ENCODE measurements at places on chromosomes 2 and 18.
A peak's percentile ranks its signal among the peaks of the same experiment; 100 is the strongest.

DNA sequence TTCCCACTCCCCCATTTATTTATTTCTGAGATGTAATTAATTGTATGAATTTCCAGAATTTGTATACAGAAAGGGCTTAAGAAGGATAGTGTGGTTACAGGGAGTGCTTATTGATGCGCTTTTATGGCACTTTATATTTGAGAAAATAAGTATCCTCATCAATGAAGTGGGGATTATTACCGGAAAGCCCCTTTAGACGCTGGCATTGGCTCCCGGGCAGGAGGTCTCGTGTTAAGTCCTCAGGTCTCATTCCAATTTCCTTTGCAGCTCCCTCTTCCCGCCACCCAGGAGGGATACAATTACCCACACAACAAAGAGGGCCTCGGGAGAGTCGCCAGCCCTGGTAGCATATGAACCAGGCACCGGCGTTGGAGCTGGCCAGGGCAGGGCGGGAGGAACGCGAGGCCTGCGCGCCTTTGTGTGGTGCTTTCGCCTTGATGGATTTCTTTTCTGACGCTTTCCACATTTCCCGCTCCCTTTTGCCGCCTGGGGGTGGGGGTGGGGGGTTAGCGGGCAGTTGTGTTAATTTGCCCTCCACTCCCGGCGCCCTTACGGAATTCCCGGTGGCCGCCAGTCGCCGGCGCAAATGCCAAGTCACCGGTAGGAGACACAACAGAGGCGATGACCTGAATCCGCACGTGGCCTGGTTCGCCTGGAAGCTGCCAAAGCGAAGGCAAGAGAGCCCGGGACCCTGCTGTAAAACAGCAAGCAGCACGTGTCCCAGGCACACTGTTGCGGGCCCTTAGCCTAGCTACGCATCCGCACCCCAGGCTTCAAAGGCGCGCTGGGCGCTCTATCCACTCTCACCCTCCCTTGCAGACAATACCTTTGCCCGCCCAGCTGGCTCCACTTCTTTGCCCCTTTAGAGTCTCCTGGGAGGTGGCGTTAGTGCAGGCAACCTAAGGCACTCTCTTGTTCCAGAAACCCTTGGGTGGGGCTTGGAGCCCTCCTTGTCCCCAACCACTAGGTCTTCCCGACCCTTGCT lies 3.3 kb downstream of the GAD1 start:
- DNase-seq = no peak

DNA sequence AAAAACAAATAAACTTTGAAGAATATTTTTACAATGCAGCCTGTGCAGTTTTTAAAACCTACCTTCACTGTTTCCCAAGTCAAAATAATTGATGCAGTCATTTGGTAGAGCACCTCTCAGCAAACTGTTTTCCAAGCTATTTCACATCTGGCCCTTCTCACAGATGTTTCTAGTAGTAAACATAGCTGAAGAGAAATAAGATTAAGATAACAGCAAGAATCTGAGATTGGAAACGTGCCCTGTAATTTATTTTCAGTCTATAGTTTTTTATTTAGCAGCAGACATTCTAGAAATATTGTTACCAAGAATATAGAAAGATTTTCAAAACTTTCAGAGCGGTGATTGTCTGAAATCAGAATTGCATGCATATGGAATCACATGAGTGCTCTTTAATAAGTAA lies 440.2 kb downstream of the TRIB2 start:
- DNase-seq = no peak

GRCh38 chr2:181158427-181158826 lies 178.0 kb downstream of the UBE2E3 start:
- no peak for DNase-seq

DNA sequence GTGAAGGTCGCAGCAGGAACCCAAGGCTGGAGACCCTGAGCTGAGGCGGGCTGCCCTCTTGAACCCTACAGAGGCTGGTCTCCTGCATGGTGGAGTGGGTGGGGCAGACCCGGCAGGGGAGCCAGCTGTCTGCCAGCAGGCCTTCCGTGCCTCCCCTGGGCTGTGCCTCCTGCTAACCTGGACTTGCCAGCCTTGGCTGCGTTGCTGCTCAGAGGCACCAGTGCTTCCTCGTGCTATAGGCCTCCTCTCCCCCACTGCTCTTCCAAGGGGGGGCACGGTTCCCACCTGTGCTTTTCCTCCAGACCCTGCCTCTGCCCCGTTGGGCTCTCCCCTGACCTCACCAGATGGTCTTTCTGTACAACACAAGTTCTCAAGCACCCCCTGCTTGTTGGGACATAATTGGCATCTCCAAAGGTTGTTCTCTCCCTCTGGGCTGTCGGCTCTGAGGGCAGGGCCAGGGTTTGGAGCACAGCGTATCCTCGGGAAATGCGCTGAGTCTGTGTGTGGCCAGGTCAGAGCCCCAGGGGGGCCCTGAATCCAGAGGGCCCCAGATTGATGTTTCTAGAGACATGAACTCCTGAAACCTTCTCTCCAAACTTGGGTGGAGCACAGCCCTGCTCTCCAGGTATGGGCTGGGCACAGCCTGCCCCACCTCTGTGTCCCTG lies 6.7 kb downstream of the ARHGEF4 start:
- no peak for DNase-seq

DNA sequence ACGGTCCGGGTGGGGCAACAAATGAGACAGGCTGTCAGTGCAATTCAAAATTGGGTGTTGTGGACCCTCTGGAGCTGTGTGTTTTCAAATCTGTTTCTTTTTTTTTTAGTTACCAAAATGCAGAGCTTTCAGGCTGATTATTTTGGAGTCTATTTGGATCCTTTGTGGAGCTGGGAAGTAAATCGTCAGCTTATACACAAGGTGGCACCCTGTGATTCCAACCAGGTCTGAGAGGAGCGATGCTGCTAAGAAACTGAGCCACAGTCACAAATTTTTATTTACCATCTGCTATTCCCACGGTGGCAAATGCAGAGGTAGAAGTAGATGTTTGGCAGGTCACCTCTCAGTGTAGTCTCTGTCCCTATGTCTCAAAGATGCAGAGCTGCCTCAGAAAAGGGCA lies 3.8 kb upstream of the EPC2 start:
- peak; percentile 6 for DNase-seq

DNA sequence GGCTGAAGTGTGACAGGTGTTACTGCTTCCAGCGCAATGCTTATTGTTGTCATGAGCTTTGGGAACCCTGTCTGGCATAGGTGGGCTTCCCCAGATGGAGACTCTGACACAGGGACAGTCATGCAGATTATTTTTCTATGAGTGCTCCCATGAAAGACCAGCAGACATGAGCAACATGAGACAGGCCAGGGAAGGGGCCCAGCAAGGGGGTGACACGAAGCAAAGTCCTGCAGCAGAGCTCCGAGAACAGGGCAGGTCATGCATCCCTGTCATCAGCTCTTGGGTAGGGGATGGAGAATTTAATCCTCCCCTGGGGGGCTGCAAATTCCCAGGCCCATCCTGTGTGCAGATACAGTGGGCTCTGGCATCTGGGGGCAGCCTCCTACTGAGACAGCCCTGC lies 77.4 kb downstream of the CTAGE1 start:
- no peak for DNase-seq

- DNase-seq = no peak
Observed at GRCh38 chr2:178810422-178810821, 3.2 kb upstream of the TTN start.

DNA sequence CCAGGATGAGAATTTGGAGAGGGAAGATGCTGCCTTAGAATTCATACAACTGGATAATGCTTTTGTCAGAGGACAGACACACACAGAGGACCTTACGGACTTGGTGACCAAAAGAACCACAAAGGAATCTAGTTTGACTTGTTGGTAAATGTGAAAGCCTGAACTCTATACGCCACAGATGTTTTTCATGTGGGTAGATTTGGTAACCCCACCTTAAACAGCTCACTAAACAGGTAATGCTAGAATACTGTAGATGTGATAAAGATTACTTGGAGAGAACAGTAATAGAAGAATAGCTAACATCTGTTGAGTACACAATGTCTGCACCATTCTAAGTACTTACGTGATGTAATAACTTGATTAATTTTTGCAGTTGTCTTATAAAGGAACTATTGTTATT lies 24.1 kb downstream of the ANXA4 start:
- no peak for DNase-seq

- DNase-seq = no peak
Observed at GRCh38 chr2:118925476-118925875, 16.5 kb upstream of the MARCO start.

DNA sequence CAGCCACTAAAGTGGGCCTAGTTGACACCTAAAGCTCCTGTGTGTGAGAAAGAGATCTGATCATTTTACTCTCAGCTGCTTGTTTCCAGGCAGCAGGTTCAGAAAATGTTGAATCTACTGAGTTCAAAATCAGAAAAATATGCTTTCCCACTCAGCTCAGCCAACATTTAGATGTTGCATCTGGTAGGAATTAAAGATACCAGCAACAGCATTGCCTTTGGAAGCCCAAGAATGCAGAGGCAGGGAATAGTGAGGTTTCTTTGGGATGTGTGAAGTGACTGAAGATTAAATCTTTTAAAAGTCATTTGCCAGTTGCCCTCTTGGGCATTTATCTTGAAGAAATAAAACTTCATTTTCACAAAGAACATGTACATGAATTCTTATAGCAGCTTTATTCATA lies 33.9 kb upstream of the DOCK10 start:
- DNase-seq = peak; percentile 83

GRCh38 chr2:31141443-31142085 lies 3.3 kb upstream of the GALNT14 start:
- peak; percentile 17 for DNase-seq

GRCh38 chr2:73235315-73236028 lies 1.4 kb downstream of the CCT7 start:
- DNase-seq = no peak

DNA sequence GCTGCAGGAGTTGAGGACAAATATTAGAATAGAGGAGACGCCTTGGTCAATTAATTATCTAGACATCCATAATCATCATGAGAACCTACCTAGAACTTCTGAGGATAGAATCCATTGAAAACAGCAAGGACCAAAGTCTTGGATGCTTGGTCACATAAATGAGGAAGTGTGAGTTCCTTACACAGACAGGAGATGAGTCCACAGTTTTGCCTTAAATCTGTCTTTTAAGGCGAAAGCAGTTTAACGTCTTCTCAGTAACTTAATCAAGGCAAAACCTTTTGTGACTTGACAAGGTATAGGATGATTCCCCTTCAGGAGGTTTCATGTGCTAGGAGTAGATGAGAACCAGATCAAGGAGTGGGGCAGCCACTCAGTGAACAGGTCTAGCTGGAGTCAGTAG lies 1783.2 kb upstream of the CELF4 start:
- no peak for DNase-seq

GRCh38 chr2:239109041-239109927 lies 261.4 kb downstream of the TWIST2 start:
- DNase-seq = no peak

GRCh38 chr2:173997753-173998152 lies 32.6 kb upstream of the SP3 start:
- DNase-seq = no peak

DNA sequence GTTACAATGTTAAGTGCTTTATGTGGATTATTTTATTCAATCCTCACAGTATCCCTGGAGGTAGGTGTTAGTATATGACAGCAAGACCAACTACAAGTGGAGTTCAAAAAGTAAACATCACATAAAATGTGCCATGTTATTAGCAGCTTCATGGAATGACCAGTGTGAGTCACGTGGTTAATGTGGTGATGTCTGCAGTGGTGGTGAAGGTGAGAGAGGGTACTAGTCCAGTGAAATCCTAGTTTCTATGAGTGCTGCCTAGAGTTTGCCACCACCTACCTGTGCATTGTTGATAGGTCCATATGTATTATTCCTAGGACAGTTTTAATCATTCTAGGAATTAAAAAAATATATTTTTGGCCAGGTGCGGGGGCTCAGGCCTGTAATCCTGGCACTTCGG lies 865.2 kb upstream of the DDX18 start:
- DNase-seq = no peak

DNA sequence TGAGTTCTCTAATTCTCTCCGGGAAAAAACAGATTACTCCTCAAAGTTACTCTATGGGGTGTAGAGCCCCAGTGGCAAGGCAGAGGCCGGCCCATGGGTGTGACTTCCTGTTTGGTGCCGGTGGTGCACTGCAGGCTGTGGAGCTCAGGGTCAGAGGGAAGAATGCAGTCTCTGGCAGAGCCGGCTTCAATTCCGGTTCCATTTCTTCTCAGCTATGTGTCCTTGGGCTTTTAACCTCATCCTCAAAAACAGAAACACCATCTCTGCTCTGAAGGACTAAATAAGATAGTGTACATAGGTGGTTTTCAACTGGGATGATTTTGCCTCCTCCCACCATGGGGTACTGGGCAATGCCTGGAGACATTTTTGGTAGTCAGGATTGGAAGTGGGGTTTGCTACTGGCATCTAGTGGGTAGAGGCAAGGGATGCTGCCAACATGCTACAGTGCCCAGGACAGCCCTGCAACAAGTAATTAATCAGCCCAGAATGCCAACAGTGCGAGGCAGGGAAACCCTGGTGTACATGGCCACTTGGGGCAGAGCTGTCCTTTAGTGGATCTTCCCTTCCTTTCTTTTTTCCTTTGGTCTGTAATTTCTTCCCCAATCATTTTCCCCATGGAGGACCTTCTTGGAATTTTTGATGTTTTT lies 81.2 kb downstream of the INSIG2 start:
- no peak for DNase-seq

DNA sequence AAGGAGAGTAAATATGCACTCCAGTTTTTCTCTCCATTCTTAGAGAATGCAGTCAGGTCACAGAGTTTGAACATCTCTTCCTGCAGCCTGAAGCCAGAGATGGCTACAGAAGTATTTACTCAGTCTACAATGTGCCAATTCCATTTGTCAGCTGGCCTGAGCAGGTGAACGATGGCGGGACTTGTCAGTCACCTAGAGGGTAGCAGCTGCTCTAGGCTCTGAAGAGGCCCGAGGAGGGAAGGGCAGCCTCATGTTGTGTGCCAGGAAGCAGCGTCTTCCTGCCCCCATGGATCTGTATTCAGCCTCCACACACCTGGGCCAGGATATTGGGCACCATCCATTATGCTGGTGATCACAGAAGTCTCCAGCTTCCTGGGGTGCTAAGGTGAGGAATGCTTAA lies 316.7 kb upstream of the CHAC2 start:
- no peak for DNase-seq

DNA sequence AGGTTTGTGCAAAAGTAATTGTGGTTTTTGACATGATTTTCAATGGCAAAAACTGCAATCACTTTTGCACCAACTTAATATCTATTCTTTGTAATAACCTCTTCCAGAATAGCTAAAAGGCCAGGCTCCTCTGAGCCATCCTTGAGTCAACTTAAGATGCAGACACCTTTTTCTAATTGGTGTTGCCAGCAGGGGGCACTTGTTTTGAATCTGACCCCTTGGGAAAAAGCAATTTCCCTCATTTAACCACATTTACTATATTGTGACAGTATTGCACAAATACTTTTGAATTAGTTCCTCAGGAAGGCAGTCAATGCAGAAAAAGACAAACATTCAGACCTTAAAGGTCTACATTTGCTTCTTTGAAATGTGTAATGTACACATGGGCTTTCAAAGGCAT lies 78.6 kb upstream of the GALNT5 start:
- no peak for DNase-seq

- DNase-seq = no peak
Observed at GRCh38 chr2:104501342-104501741, 352.6 kb upstream of the POU3F3 start.

- DNase-seq = no peak
Observed at GRCh38 chr2:195820867-195821565, 164.0 kb downstream of the SLC39A10 start.

GRCh38 chr2:107430006-107430405 lies 396.7 kb upstream of the RGPD4 start:
- no peak for DNase-seq

- DNase-seq = peak; percentile 87
Observed at GRCh38 chr2:43220760-43221123, 5.7 kb downstream of the ZFP36L2 start.

- DNase-seq = no peak
Observed at GRCh38 chr2:144133936-144134665, 385.8 kb downstream of the ZEB2 start.

GRCh38 chr2:120579916-120580685 lies 155.6 kb upstream of the GLI2 start:
- DNase-seq = no peak
